ENCODE measurements at places on chromosomes 2 and 18. TPM values are rescaled to one million over a fixed set of nuclear protein-coding genes. Genes with fewer than 3 reads are reported as not detected.

TTN gene
- 12.8 TPM for total RNA-seq

HRH4 gene
- not detected for total RNA-seq

FLACC1 gene
- 3.0 TPM for total RNA-seq

SRD5A2 gene
- total RNA-seq, result not detected

PTPRM gene
- 1.0 TPM for total RNA-seq

IL1RL2 gene
- not detected for total RNA-seq

SIGLEC15 gene
- total RNA-seq, result not detected

COL4A4 gene
- total RNA-seq, result not detected

SH3RF3 gene
- total RNA-seq, result 0.10 TPM

NPPC gene
- total RNA-seq, result 1.4 TPM

SLC16A14 gene
- 0.61 TPM for total RNA-seq

TUBA3D gene
- not detected for total RNA-seq

CARF gene
- total RNA-seq, result 8.5 TPM

MLPH gene
- not detected for total RNA-seq

SPHKAP gene
- total RNA-seq, result not detected

CYTIP gene
- 227 TPM for total RNA-seq

All from activated CD8-positive, alpha-beta T cell treated with anti-CD3 and anti-CD28 coated beads, Interleukin-2, amount 10 ng/mL, durations not matched to agents 7 days and 5 days (primary cell).